ENCODE measurements at places on chromosomes 4 and X. TPM values are rescaled to one million over a fixed set of nuclear protein-coding genes. Genes with fewer than 3 reads are reported as not detected.

DNA sequence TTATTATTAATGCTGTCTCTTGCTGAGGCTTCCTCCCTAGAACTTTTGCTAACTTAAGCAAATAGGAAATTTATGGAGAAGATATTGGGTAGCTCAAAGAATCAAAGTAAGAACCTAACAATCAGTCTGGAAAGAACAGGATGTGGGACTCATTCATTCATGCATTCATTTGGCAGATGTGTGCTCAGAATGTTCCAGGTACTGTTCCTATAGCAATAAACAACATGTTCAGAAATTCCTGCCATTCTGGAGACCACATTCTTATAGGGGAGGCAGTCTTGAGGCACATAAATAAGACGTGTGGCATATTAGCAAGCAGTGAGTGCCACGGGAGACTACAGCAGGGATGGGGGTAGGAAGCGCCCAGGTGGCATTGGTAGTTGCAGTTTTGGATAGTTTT, 5.0 kb downstream of the GRK4 start:
- peak; percentile 25 for DNase-seq

GRCh38 chr4:137180349-137180748, 351.9 kb downstream of the PCDH18 start:
- no peak for DNase-seq

DNA sequence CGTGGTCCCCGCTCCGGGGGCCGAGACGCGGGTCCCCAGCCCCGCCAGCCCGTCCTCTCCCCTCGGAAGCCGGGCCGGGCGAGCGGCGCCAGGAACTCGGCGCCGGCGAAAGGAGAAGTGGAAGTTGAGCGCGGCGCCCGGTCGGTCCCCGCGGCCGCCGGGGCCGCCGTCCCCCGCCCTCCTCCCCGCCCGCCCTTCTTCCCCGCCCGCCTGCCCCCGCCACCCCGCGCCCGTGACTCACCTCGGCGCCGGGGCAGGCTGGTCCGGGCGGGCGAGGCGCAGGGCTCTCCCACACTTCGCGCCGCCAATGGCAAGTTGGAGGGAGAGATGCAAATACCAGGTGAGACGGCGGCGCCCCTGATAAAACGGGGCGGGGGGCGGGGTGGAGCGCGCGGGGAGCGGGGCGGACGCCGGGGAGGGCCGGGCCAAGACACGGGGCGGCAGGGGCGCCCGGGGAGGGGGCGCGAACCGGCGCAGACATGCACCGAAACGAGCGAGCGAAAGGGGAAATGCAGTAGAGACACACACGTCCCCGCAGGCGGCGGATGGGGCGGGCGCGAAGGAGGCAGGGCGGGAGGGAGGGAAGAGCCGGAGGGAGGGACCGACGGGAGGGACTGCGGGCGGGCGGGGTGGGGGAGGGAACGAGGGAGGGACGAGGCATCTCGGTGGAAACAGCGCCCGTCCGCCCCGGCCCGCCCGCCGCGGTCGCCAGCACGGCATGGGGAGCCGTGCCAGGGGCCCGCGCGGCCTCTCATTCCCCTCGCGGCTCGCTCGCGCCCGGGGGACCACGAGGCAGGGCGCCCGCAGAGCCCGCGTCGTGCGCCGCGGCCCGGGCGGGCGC, at the start of gene ELF4:
Gene ELF4 (minus strand): TSS at position 119 of the 841 bp plus-strand sequence. CDS start 29,167 bp downstream, outside the sequence.
- DNase-seq, result peak; percentile 44

- peak; percentile 10 for DNase-seq
These were observed 44.5 kb downstream of the ANKRD17 start for GRCh38 chr4:73213916-73214653.

DNA sequence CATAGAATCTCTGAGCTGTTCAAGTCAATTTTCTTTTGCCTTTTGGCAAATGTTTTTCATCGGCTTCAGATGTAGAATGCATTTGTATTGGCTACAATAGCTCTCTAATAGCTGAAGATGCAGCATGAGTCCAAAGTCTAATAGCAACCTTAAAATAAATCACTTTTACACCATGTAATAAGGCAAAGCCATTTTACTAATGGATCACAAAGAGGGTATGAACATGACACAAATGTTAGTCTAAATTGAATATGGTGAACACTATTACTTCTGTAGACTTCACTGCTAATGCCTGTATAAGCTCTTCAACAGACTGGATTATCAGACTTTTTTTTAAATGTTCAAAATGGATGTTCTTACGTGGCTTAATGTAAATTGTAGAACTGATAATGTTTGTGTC, 645.3 kb downstream of the TLL1 start:
- no peak for DNase-seq

- DNase-seq, result no peak
These were observed 80.2 kb upstream of the TLR2 start for GRCh38 chr4:153603835-153604234.

GRCh38 chrX:10831716-10832502, 211.5 kb upstream of the MID1 start:
- no peak for DNase-seq

DNA sequence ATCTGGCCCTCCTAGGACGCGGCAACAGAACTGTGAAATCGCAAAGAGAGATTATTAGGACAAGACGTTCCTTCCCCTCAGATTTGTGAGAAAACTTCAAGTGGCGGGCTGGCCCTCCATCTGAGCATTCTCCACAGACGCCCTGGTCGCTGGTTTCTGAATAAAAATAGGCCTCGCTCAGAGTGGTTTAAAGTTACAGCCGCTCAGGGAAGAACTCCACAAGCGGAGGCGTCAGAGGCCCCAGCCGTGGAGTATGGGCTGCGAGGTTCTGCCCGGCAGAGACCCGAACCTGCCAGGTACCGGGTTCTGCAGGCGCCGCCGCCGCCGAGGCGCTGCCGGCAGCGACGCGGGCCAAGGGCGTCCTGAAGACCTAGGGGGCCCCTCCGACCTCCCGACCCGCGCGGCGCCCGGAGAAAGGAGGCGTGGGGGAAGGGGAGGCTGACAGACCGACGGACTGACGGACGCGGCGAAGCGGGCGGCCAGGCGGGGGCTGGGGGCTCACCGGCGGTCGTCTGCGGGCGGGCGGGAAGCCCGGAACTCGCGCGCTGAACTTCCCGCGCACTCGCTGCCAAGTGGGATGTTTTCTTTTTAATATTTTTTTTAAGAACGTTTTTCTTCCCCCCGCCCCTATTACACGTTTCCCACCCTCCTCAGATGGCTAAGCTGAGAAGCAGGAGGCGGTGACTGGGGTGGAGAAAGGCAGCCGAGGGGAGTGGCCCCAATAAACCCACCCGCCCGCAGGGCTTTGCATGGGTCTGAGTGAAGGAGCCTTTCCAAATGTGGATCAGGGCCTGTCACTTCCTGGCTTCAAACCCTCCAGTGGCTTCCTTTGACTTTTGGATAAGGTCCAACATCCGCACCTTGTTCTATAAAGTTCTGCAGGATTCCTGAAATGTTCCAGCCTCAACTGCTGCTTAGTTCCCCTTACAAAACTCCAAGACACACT, at the start of gene PABPC4L:
Gene PABPC4L (minus strand): TSS at position 574 of the 946 bp plus-strand sequence. CDS start 770 bp downstream, outside the sequence.
- DNase-seq, result no peak

DNA sequence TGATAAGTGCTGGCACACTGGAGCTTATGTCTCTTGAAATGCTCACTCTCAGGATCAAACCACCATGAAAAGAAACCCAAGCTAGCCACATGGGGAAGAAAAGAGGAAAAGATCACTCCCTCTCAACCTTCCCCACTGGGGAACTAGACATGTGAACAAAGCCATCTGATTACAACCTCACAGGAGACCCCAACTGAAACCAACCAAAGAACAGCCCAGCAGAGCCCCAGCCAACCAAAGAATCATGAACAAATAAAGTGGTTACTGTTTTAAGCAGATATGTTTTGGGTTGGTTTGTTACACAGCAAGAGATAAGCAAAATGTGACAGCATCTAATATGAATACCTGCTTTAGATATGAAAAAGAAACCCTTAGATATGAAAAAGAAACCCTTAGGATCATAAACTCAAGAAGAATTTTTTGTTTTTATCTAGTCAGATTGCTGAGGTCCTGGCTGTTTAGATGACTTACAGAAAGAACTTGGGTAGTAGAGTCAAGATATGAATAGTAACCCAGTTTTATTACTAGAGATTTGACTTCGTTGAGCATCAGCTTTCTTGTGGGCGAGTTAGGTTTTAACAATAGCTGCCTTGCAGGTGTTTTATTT, 23.7 kb upstream of the TLR7 start:
- no peak for DNase-seq

DNA sequence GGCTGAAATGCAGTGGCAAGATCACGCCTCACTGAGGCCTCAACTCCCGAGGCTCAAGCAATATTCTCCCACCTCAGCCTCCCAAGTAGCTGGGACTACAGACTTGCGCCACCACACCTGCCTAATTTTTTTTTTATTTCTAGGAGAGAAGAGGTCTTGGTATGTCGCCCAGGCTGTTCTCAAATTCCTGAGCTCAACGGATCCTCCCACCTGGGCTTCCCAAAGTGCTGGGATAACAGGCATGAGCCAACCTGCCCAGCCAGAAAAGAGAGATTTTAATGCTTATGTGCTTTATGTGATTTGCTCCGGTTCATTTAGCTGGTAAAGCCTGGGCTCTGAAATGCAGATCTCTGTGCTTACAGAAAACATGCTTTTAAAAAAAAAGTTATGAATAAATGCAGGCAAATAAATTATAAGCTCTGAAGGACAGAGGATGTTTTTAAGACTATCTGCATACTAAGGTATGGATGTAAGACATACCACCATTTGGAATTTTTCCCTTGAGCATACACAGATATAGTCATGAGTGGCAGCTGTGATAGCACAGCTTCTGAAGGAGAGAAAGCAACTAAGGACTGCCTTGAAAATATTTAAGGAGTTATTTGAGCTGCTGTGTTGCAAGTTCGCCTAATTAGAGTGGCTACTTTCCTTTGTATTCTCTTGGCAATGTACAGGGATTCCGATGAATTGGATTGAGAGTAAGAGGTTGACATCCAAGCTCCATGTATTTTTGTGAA, 13.8 kb downstream of the GUCY1B1 start:
- no peak for DNase-seq

DNA sequence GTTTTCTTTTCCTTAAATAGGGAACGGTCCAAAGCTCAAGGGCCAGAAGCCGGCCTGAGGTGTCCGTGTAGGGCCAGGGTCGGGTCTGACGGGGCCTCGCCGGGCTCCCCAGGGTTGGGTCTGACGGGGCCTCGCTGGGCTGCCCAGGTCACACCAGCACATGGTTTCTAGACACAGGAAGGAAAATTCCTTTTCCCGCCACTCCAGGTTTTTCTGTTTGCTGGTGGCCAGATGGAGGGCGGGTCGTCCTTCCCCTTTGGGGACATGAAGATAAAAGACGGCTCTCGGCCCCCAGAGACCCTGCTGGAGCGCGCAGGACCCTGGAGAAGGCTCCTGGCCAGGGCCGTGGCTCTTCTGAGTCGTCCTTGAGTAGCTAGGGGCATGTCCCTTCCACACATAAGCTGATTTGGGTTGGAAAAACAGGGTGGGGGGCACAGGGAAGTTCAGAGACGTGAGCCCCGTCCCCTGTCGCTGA, 35.1 kb downstream of the PIGG start:
- DNase-seq, result no peak

DNA sequence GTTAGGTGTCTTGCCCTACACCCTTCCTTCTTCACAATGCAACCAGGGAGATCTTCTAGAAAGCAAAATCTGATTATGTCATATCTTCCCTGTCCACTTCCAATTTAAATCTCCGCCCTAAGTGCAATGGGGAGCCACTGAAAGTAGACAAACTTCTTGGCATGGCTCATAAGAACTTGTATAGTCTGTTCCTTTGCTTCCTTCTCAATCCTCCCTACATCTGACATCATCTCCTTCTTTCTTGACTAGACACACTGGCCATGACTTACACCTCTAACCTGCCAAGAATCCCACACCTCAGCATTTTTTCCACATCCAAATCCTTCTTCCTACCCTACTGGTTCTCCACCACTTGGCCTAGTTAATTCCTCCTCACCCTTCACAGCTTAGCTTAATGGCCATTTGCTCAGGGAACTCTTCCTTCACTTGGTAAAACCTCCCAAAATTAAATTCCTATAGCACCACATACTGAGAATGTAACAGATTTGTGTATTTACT, 55.1 kb downstream of the NCAPG start:
- no peak for DNase-seq

DNA sequence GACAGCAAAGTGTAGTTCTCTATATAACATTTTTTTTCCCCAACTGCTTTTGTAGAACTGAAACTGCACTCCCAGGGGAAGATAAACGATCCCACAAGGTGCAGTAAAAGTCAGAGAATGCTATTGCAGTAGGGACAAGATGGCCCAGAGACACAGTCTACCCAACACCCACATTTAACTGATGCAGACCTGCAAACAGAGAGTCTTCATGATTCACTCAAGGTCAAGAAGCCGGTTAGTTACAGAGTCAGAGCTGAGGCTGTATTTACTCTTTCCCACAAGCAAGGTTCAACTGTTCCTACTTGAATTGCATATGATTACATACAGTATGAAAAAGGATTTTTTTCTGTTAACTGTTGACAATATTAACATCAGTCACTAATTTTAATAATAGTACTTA, 654.6 kb downstream of the IL1RAPL1 start:
- DNase-seq, result no peak

DNA sequence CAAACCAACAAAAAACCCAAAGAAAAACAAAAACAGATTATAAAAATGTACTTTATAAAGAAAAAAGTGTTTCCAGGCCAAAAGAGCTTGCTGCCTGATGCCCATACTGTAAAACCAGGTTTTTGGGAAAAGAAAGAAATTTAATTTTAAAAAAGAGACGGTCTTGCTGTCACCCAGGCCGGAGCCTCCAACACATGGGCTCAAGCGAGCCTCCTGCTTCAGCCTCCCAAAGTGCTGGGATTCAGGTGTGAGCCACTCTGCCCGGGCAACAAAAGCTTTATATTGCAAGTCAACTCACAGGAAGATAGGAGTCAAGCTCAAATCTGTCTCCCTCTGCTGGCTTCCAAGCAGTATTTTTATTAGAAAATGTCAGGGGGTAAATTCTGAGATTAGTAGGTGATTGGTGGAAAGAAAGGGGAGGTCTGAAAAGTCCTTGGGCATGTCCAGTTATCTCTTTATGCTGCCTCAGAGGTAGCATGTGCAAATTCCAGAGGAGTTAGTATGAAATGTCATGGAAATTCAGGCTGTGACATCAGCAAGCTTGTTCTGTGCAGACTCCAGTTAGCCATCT, 39.4 kb downstream of the MGST2 start:
- DNase-seq, result peak; percentile 44

GRCh38 chr4:158885564-158885963, 116.7 kb downstream of the FNIP2 start:
- DNase-seq, result no peak

DNA sequence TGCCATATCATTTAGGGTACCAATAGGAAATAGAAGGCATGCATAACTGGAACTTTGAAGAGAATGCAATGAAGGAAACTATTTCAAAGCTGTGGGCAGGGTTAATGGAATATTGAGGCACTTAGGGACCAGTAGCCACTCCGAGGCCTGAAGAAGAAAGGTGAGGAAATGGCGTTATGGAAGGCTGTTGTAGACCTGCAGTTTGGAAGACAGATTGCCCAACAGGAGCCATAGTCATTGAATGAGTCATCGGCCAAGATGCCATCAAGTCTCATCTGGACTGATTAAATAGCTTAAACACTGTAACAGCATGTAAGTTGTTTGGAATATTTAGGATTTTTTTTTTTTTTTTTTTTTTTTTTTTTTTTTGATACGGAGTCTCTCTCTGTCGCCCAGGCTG, 11.6 kb downstream of the CXCL13 start:
- peak; percentile 66 for DNase-seq

Gene CSN2
- not detected for total RNA-seq

Gene FNIP2
- total RNA-seq, result 10.3 TPM

Gene CCDC158
- not detected for total RNA-seq

All from HT1080 (cell line).